Stimulated activated CD4-positive, alpha-beta T cell treated with anti-CD3 and anti-CD28 coated beads, Interleukin-4, amount 100 ng/mL, for 1 hour (primary cell): ENCODE measurements at places on chromosomes 5 and 9.

GRCh38 chr5:29379619-29380018 lies 1813.9 kb upstream of the CDH6 start:
- no peak for DNase-seq

GRCh38 chr5:125257997-125258396 lies 511.6 kb upstream of the ZNF608 start:
- no peak for DNase-seq

DNA sequence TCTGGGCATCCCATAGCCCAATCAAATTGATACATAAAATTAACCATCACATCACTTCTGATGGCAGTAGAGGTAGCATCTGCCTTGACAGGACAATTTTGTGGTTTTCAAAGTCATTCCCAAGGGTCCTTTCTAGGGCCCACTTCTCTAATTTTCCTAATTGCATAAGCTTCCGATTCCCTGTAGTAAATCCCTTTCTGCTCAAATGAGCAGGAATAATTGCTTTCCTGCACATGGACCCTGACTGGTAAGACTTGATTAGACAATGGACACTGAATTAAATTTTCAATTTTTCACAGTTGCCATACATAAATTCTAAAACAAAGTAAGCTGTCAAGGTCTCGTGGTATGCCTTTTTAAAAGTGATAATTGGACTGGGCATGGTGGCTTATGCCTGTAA lies 22.0 kb upstream of the IL17B start:
- DNase-seq = no peak

GRCh38 chr9:115551396-115551795 lies 433.4 kb upstream of the TNC start:
- no peak for DNase-seq

DNA sequence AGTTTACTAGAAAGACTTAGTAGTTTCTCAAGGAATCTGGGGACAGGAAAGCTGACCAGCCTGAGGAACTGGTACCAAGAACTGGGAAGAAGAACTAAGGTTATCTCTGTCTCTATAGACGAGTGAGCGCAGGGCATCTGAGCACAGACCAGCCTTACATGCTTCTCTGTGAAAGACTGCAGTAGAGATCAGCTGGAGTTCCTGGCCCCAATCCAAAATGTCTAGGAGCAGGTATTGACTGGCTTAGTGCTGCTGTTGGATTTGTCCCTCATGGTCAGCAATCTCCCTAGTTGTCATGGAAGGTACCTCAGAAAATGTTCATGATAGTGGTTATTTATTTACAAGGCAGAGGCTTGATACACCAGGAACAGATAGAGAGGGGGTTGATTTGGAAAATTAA lies 13.3 kb downstream of the NUP214 start:
- no peak for DNase-seq

DNA sequence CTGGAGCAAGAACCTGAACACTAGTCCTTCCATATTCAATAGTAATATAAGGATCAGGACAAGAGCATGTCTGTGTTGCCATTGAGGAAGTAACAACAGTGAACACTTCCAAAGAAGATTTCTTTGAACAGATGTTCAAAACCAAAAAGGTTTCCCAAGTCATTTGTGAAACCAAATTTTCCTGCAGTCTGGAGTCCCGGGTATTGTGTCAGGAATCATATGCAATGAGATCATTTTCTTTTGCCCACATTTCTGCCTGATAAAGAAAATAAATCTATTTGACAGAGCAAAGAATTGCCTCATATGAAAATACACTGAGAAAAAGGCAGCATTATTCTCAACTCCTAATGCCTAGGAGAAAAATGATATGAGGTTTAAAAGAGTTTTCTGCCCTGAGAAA lies 151.7 kb downstream of the SNX18 start:
- DNase-seq = no peak

- DNase-seq = no peak
These were observed 47.1 kb upstream of the DMRT1 start for GRCh38 chr9:794386-794785.

GRCh38 chr5:6713274-6714225 lies at the start of gene TENT4A:
TENT4A (plus strand) TSS chr5:6713432; CDS start chr5:6713984, 552 bp downstream.
- peak; percentile 30 for DNase-seq

GRCh38 chr5:10291692-10292339 lies 15.9 kb downstream of the CMBL start:
- DNase-seq = no peak

DNA sequence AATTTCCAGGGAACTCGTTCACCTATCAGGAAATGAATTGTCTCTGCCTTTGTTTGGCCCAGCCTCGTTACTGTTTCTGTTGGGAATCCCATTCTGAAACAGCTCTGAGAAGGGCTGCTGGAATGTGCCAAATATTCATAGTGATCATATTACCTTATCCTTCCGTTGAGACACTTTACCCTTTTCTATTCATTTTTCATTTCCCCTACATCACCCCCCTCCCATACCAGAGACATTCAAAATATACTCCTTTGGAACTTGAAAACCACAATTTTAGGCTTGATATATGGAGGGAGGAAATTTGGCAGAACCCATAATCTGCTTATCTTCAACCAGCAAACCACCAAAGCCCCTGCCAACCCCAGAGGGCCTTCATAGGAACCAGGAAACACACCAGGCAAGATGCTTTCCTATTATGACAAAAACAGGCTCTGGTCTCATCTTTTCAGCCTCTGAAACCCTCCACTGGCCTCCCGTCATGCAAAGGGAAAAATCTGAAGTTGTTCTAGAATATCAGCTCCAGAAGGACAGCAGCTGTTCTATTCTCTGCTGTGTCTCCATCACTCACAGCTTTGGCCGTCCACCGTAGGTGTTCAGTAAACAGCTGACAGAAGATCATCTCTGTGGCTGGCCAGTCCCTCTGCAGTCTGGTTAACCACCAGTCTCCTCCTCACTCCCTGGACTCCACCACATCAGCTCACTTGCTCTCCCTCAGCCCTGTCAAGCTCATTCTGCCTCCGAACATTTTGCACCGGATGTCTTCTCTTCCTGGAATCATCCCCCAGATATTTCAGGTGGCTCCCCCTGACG lies 217.2 kb upstream of the WWC1 start:
- no peak for DNase-seq
